ENCODE measurements at places on chromosomes 7 and 10.

DNA sequence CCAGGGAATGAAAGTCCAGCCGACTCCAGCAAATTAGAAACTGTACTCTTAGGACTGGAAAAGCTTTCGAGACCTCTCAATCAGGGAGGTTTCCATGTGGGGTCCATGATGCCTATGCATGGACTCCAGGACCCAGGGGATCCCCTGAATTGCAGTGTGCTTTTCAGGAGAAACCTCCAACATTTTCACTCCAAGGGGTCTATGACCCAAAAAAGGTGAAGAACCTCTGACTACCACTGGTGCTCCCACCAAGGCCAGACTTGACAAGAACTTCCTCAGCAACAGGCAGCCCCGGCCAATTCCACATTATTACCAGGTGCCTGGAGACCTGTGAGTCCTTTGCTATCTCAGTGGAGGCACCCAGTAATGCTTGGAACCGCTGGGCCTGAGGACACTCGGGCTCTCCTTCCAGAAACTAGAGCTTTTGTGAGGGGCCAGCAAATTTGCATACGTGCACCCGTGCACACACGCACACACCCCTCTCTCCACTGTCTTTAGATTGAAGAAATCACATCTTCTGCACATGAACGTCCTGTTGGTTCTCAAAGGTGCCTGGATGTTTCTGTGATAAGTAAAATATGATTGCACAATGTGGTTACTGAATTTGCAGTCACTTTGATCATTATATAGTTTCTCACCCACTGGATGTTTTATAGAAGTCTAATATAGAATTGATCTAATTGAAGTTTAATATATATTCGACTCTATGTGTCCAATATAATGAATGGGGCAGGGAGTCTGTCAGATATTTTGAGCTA, 54.7 kb downstream of the SYPL1 start:
- no peak for DNase-seq

- DNase-seq = no peak
These were observed 15.7 kb downstream of the PKD1L1 start for GRCh38 chr7:47932466-47933037.

DNA sequence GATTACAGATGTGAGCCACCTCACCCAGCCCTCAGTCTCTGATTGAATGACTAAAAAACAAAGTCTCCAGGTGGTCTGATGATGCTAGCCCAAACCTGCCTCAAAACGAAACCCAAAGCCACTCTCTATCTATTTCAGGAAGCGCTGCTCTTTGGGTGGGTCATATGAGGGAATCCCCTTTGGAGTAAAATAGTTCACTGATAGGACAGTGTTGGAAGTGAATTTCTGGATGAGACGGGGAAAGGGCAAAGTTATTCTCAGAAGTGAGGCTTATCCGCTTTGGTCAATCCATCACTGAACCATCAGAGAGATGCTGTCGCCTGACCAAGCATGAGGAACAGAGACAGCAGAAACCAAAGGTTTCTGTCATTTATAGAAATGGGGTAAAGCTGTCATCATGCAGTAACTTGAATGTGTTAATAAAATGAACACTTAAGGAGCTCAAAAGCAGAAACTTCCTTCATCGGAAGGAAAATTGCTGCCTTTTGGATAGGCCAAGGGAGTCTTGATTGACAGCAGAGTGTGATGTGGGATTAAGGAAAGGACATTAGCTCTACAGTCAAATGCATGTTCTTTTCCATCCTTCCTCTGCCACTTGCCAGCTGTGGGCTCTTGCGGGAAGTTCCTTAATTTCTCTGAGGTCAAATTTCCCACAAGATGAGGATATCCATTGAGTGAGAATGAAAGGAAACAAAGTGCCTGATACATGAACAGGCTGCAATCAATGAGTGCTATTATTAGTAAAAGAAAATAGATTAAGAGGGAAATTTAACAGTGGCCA, 64.9 kb upstream of the C1QL3 start:
- no peak for DNase-seq

DNA sequence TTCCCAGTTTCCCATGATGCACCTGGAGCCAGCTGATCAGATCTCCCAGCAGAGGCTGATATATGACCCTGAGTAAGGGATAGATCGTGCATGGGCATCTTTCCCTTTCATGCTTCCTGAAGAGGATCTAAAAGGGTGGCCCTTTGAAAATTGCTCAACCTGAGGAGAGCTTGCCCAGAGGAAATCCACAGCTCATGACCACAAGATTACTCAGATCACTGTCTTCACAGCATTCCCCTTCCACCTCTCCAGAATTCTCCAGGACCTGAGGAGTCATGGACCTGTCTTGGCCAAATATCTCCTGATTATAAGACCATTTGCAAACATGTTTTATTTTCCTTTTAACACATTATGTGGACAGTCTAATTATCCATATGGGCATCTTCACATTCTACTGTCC, 328.1 kb downstream of the LHFPL3 start:
- DNase-seq = no peak

GRCh38 chr10:49387071-49387470, 8.8 kb downstream of the DRGX start:
- DNase-seq = no peak

DNA sequence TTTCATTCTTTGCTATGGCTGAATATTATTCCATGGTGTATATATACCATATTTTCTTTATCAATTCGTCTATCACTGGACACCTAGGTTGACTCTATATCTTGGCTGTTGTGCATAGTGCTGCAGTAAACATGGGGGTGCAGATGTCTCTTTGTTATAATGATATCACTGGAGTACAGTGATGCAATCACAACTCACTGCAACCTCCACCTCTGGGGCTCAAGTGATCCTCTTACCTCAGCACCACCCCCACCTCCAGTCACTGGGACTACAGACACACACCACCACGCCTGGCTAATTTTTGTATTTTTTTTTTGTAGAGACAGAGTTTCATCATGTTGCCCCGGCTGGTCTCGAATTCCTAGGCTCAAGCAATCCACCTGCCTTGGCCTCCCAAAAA, 15.6 kb downstream of the KLHL7 start:
- no peak for DNase-seq

GRCh38 chr10:12628964-12629766, 279.8 kb downstream of the CAMK1D start:
- DNase-seq = no peak

DNA sequence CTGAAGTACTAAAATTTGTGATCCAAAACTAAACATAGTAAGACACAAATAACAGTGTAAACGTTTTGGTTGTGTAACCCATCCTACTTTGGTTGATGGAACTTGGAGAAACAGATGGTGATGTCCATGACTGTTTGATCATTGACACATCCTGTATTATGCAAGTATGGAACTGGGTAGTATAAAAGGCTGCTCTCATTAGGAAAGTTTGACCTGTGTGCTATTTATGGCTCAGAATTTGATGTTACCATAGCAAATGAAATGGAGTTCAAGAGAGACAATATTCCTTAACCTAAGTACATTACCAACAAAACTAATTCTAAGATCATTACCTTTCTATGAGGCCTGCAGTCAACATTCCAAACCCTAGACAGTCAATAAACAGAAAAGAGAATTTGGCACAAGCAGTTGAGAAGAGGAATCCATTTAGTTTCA, 39.9 kb downstream of the DKK1 start:
- DNase-seq = no peak

DNA sequence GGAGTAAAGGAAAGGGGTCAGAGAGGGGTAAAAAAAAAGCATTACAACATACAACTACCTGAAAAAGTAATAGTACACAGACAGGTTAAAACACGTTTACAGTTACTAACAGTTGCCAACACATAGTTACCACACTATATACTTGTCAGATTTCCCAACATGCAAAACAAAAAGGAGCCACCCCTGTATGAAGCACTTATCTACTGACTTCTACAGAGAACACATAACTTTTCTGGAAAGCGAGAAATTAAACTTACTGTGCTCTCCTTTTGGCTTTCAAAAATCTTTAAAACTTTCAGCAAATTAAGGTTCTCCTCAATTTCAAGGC, 2.1 kb downstream of the ABI1 start:
- DNase-seq = no peak

- no peak for DNase-seq
These were observed 425.1 kb upstream of the LRGUK start for GRCh38 chr7:133702078-133702477.

GRCh38 chr10:88012641-88013040, 149.2 kb downstream of the PTEN start:
- DNase-seq = no peak

- DNase-seq = no peak
These were observed 4.5 kb upstream of the TRAPPC14 start for GRCh38 chr7:100163006-100163531.

DNA sequence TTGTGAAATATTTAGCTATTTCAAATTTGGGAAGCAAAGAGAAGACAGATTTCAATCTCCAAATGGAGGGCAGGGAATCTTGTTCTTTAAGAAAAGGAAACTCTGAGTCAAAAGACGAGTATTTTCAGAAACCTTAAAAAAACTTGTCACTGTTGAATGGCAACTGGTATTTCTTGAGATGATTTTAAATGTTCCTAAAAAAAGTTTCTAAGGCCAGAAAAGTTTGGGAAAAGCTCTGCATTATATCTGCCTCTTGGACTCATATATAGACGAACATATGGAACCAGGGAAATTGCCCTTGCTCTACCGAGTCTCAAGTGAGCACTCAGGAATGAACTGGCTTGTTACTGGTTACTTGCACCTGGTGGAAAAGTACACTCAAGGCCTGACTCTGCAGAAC, 69.5 kb downstream of the ADAM22 start:
- no peak for DNase-seq

- DNase-seq = peak; percentile 21
These were observed 272.9 kb downstream of the TRIL start for GRCh38 chr7:28685242-28685643.

DNA sequence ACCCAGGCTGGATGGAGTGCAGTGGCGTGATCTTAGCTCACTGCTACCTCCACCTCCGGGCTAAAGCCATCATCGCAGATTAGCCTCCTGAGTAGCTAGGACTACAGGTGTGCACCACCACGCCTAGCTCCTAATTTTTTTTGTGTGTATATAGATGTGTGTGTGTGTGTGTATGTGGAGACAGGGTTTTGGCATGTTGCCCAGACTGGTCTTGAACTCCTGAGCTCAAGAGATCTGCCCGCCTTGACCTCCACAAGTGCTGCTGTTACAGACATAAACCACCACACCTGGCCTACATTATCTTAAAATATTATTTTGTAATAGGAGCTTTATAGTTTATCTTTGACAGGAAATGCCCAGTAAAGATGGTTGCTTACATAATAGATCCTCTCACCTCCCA, 25.0 kb downstream of the FOXP2 start:
- no peak for DNase-seq

- no peak for DNase-seq
These were observed 12.3 kb downstream of the NHLRC2 start for GRCh38 chr10:113866551-113867394.

DNA sequence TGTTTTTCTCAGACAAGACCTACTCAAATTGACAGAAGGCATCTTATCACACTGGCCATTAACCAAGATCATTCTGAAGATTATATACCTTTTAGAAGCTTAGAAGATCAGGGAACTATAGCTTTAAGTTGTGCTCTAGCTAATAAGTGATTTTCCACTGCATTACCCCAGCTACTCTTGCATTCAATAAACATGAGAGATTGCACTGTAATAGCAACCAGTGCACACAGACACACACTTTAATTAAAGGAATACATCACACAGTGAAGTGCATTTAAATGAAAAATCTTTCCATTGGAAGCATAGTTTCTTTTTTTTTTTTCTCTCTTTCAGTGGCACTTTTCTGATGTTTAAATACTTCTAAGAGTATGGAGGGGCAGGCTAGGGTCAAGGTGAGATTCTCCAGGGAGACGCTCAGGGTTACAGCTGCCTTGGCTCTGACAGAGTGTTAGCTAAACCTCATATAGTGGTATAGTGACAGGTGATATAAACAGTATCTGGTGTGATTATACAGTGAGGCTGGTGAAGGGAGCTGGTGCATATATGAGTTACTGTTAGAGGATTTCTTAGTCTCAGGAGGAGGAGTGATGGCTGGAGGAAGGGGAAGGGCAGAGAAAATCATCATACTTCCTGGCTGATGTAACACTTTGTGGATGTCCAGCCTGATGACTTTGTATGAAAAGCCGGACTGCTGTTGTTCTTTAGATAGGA, 369.5 kb downstream of the SORCS3 start:
- DNase-seq = no peak

- DNase-seq = no peak
These were observed 13.2 kb upstream of the ABCB5 start for GRCh38 chr7:20602306-20602705.
